ENCODE measurements at places on chromosomes 6 and 20.

DNA sequence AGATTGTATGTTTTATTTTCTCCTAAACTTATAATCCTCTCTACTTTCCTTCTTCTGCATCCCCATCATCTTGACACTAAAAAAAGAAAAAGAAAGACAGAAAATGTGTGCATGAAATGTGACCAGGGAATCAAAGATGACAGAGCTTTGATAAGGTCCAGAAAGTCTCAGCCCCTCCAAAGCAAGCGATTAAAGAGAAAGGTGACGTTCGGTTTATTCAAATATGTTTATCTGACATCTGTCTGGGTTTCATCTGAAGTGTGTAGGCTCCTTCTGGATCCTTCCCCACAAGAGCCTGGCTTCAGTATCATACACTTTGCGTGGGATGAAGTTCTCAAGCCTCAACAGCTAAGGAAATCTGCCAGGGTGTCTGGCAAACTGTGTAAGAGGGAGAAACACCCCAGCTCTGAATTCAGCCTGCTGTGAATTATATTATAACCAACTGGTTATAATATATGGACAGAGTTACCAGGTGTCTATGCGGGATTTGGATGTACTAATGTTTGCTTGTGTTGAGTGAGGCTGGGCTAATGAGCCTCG, 263.0 kb downstream of the ZNF217 start:
- no peak for DNase-seq

DNA sequence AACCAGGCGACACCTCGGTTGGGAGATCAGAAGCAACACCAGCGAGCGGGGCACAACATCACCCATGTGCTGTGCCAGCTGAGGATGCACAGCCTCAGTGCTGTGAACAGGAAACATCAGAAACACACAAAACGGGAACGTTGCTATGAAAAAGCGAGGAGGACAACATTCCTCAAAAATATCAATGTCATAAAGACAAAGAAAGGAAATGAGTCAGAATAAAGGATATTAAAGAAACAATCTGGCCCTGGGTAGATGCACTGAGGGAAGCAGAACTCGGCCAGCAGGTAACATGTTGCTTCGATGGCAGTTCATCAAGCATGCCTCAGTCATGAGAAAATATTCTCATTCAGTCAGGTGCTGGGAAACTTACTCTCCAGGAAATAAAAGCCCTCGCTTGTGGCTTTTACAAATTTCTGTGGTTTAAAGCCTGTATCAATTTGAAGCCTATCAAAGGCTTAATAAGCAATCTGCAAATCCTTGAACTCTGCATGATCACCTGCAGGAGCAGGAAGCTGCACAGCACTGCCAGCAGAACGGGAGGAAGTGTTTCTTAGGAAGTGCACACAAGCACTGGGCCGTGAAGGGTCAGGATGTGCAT, 77.5 kb downstream of the GINS1 start:
- DNase-seq: no peak

- no peak for DNase-seq
Measured at GRCh38 chr6:4944325-4944724, 59.5 kb downstream of the RPP40 start.

- DNase-seq: no peak
Measured at GRCh38 chr6:106287215-106287614, 38.3 kb downstream of the ATG5 start.

DNA sequence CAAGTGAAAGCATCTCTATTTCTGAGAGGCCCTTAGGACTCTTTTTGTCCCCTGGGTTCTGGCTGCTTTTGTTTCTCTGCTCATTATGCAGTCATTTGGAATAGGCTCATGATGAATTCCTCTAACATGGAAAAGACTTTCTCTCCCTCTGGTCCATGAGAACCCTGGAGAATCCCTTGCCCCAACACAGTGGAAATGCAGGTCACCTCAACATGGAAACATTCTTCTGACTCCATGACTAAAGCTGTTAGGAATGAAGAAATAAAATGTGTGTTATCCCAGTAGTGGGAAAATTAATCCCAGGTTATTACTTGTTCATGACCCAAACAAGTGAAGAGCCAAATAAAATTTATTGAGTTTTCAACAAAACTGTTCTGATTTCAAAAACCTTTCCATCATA, 458.6 kb downstream of the EPM2A start:
- DNase-seq: no peak

GRCh38 chr6:88807622-88808021, 155.8 kb downstream of the RNGTT start:
- DNase-seq: no peak

- DNase-seq: no peak
Measured at GRCh38 chr6:163319609-163320366, 94.7 kb upstream of the QKI start.

- DNase-seq: no peak
Measured at GRCh38 chr6:100296810-100297544, 167.7 kb downstream of the SIM1 start.

GRCh38 chr6:144094731-144095133, 641 bp downstream of the SF3B5 start:
- DNase-seq: no peak

DNA sequence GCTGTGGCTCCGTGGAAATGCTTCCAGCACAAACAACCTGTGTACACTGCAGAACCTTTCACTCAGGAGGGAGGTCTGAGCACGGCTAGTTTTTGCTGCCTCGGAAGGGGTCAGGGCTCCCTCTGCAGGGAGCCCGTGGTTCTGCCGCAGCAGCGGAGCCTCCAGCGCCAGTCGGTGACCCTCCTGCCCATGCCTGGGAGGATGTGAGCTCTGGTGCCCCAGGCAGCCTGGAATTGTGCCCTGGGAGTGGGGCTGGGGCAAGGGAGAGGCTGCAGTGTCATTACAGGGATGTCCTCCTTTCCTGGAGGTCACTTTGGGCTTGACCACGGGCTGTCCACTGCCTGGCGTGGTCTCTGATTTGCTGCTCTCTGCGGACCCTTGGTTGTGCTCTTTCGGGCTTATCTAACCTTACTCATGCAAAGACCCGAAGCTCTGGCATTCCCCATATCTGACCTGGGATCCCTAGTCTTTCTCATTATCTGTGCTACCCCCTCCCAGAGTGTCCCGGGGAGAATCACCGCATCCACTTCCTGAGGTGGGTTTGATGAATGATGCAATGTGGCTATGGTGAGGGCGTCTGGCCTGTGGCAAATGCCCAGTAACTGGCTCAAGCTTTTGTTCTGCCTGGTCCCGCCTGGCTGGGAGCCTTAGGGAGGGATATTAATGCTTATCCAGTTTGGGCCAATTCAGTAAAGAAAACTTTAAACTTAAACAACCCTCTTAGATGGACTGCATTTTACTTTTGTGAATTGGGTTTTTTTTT, 59.6 kb upstream of the TAGAP start:
- DNase-seq: peak; percentile 67

DNA sequence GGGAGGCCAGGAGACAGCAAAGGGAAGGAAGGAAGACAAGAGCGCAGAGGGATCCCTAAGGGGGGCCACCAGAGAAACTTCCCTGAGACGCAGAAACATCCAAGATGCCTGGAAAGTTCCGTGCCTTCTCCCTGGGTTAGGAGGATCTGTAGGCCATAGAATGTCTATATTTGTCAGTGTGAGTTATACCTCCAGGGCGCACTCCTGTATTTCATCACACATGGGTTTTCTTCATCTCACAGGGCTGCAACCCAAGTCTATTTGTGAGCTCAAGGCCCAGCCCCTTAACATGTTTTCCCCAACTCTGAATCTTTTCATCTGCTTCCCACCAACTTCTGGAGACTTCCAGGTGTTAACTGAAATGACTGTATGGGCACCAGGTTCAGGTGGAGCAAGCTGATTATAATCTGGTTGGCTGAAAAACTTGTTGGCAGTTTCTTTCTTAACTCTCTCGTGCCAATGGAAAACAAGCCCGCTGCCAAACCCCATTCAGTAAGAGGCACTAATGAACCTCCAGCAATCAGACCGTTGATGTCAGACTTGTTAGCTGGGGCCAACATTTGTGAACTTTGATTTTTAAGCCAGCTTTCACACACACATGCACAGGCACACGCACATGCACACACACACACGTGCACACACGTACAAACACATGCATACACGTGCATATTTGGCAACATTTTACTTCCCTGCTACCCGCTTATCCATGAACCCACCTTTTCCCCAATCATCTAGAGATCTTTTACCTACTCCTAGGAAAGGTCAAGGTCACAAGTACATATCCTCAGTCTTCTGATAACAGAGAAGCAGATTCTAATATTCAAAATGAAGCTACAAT, 247.5 kb upstream of the GMDS start:
- DNase-seq: no peak

DNA sequence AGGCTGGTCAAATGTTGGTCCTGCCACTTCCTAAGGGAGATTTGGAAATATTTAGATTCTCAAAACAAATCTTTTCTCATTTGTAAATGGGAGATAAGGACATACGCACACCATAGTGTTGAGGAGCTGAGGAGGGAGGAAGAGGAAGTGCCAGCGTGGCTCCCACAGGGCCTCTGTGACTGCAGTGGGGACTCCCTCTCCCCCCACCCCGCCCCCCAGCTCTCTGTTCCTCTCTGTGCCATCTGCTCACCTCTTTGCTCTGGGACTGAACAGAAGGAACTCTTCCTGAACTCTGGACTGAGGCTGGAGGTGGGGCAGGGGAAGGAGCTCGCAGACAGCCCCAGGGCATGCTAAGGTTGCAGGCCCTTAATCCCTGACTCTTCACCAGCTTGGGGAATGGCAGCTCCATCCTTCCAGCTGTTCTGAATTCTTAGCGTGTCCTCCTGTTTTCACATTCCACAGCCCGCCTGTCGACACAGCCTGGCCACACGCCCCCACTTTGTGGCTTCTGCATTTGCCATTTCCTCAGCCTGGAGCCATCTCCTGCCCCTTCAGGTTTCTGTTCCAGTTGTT, 11.4 kb downstream of the DDX27 start:
- DNase-seq: no peak

DNA sequence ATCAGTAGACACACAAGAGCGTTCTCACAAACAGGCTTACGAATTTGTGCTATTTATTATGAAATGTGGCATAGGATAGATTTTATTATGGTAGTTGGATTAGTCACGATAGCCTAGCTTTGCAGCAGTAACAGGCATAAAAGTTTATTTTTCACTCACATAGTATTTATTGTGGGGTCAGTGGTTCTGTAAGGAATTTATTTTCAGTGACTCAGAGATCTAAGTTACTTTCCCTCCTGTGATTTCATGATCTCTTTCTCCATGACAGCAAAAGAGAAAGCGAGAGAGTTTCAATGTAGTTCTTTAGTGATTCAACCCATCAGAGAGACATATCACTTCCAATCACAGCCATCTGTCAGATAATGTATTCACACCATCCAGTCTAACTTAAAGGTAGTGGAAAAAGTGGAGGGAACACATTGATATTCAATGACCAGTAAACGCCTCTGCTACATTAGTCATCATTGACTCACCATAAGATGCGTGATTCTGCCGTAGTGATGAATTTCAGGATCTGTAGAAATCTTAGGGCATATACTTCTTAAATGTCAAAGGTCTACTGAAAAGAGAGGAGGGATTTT, 605.5 kb downstream of the HDGFL1 start:
- DNase-seq: no peak

DNA sequence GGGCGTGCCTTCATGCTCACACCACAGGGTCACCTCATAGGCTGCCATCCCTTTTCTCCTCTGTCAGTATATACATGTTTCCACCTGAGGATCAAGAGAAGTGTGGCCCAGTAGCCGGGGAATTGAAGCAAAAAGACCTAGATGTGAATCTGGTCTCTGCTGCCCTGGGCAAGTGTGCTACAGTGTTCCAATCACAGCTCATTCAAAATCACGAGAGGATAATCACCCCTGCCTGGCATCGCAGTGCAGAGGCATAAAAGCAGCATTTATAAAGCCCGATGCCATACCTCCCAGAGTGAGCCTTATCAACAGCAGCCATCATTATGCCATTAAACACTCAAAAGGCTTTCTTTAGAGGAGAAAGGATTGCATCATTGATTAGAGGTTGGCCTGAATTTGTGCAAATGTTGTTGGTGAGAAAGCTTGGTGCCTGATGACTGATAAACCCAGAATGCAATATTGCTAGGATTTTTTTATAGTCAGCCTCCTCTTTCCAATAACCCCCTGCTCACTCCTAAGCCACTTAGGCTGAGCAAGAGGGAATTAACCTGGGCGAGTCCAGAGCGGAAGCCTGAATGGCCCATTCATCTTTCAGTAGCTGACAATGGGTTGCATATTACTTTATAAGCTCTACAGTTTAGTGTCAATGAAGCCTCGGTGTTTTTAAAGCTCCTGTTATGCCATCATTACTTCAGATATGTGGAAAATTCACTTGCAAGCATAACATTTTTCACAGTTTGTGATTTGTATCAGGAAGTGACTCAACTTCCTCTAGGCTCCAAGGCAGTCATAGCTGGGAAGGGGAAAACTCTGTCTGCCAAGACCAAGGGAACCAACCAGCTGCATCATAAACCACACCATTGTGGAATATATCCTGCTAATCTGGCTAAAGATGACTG, 92.5 kb upstream of the NXT1 start:
- no peak for DNase-seq

GRCh38 chr20:1319051-1319450, 9.9 kb downstream of the SDCBP2 start:
- DNase-seq: no peak

- DNase-seq: no peak
Measured at GRCh38 chr6:100701728-100702127, 179.4 kb downstream of the ASCC3 start.

DNA sequence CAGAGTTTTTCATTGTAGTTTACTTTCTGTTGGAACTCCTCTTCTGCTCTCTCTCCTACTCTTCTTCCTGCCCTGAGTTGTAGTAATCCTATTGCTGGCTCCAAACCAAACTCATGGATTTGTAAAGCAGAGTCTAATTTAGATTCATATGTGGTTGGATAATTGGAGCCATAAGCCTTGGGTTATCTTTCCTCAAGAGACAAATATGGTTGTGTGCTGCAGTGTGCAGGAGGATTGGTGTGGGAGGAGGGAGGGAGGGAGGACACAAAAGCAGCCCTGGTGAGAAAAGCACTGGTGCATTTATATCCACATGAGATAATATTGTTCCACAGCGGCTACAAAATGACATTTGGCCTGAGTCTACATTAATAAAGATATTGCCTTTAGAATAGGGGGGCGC, 4.2 kb downstream of the HLA-G start:
- DNase-seq: no peak

DNA sequence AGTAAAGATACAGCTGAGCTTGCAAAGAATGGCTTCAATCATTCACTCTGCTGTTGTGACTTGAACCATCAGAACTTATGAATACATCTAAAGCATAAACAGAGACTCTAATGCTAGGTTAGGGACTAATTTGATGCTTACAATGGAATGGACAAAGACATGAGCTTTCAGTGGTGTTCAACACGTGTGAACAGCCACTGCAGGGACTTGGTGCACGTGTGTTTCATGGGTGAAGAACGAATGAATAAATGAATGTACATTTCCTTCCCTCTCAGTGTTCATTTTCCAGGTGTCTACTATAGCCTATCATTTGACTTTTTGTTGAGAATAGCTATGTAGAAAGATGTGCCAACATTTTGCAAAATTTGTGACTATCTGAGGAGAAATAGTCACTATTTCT, 98.3 kb downstream of the VIP start:
- DNase-seq: no peak

GRCh38 chr6:47595785-47596184, 102.6 kb upstream of the ADGRF4 start:
- DNase-seq: no peak

GRCh38 chr6:128032042-128032441, 131.2 kb upstream of the THEMIS start:
- no peak for DNase-seq

GRCh38 chr6:166691199-166691598, 64.1 kb upstream of the RPS6KA2 start:
- DNase-seq: no peak

GRCh38 chr20:44273231-44274215, 26.4 kb downstream of the GDAP1L1 start:
- DNase-seq: no peak
